Activated CD8-positive, alpha-beta memory T cell treated with anti-CD3 and anti-CD28 coated beads, Interleukin-2, amount 10 ng/mL, durations not matched to agents 7 days and 5 days (primary cell): ENCODE measurements at places on chromosomes 2 and 18.
A peak's percentile ranks its signal among the peaks of the same experiment; 100 is the strongest.

DNA sequence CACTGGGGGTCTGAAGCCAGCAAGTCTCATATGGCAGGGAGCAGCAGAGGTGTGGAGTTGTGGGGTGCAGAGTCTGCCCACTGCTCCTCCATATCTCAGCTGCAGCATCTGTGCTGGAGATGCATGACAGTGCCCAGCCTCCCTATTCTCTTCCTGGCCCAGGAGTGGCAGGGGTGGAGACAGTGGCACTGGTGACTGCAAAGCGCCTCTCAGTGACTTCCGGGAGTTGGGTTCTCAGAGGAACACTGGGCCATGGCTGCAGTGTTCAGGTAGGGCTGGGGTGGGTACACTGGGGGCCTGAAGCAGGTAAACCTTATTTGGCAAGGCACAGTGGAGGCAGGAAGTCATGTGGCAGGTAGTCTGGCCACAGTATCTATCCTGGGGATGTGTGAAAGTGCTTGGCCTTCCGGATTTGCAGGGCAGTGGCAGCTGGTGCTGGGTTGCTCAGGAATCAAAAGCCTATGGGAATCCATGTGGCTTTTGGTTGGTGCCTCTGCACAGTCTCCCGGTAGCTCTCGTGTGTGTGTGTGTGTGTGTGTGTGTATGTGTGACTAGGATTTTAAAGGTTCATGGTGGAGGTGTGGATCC, 60.3 kb upstream of the THUMPD2 start:
- no peaks in the 10 kb centered on the region for H3K36me3 ChIP-seq
- peaks cover 8% of the 10 kb centered on the region for H3K27me3 ChIP-seq
- H3K4me3 ChIP-seq: no peak overlapping the region
- no peaks in the 10 kb centered on the region for H3K4me1 ChIP-seq

- no peak for DNase-seq
- no peak overlapping the region for H3K4me3 ChIP-seq
- no peaks in the 10 kb centered on the region for H3K36me3 ChIP-seq
- H3K27ac ChIP-seq: no peak overlapping the region
- H3K4me1 ChIP-seq: no peaks in the 10 kb centered on the region
Measured at GRCh38 chr18:72128649-72129048, 415.5 kb downstream of the CBLN2 start.

- no peak overlapping the region for H3K4me3 ChIP-seq
- no peak for DNase-seq
- H3K27me3 ChIP-seq: peaks cover 32% of the 10 kb centered on the region
Measured at GRCh38 chr18:63552581-63552980, 10.4 kb downstream of the SERPINB12 start.

DNA sequence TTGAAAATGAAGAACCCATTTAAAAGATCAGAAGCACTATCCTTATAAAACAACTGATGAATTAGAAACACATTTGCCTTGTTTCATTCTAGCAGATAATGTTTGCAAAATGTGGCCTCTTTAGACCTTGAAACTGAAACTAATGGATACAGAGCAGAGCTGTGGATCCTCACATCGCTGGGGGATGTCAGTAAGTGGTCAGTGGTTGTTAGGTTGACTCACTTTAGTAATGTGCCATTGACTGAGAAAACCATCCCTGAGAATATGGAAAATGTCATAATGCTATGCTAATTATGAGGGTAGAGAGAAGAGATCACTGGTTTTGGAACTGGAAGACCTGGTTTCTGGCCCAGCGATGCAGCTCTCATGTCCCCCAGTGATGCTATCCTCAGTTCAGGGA, 176.7 kb downstream of the MYO1B start:
- H3K27me3 ChIP-seq: no peaks in the 10 kb centered on the region
- no peak overlapping the region for H3K4me3 ChIP-seq

DNA sequence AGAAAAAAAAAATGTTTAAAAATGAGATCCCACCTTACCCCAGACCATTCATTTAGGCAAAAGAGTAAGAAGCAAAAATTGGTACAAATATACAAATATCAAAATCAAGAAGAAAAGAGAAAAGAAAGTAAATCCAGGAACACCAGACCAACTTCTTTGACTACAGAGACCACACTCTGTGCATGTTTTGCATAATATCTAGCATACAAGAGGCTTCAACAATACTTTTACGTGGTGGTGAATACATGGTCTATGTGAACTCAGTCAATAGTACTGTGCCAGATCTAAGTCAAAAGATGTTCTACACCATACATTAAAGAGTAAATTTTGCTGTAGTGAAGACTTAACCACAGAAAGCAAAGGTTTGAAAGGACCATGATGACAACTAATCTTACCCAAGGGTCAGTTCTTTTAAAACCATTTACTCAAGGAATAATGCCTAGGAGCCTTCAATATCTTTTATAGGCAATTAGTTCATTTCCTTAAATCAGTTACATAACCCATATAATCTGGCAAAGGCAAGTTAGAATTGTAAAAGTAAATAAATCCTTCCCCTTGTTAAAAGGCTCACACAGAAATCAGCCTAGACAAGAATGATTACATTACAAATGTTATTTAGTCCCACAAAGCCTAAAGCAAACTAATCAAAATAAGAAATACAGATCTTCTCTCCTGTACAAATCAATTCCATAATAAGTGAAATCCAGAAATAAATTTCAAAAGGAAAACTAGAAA, 115.2 kb downstream of the EXOC6B start:
- H3K4me3 ChIP-seq: no peak overlapping the region
- DNase-seq: no peak
- H3K36me3 ChIP-seq: peaks cover 2% of the 10 kb centered on the region
- peaks cover 3% of the 10 kb centered on the region for H3K4me1 ChIP-seq

GRCh38 chr18:250685-251084, 17.2 kb downstream of the THOC1 start:
- no peak for DNase-seq
- H3K4me1 ChIP-seq: no peaks in the 10 kb centered on the region
- no peak overlapping the region for H3K4me3 ChIP-seq

- no peak overlapping the region for H3K27ac ChIP-seq
- no peak for DNase-seq
- peaks cover 11% of the 10 kb centered on the region for H3K27me3 ChIP-seq
- H3K4me1 ChIP-seq: no peaks in the 10 kb centered on the region
- H3K36me3 ChIP-seq: no peaks in the 10 kb centered on the region
Measured at GRCh38 chr2:104885119-104885782, 31.3 kb downstream of the POU3F3 start.

GRCh38 chr2:19769513-19769912, 132.3 kb downstream of the TTC32 start:
- H3K4me1 ChIP-seq: no peaks in the 10 kb centered on the region
- no peak overlapping the region for H3K4me3 ChIP-seq
- no peak overlapping the region for H3K27ac ChIP-seq
- H3K36me3 ChIP-seq: no peaks in the 10 kb centered on the region
- peaks cover 28% of the 10 kb centered on the region for H3K27me3 ChIP-seq
- no peak for DNase-seq

DNA sequence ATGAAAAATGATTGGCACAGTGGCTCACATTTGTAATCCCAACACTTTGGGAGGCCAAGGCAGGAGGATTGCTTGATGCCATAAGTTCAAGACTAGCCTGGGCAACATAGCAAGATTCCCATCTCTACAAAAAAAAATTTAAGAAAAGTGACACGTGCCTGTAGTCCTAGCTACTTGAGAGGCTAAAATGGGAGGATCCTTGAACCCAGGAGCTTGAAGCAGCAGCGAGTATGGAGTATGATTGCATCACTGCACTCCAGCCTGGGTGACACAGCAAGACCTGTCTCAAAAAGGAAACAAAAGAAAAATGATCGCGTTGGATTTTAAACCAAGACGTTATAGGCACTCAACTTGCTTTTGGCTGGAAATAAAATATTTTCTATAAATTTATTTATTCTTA, 37.8 kb upstream of the CREB1 start:
- no peak overlapping the region for H3K27ac ChIP-seq
- no peak for DNase-seq
- H3K27me3 ChIP-seq: peaks cover 3% of the 10 kb centered on the region
- no peaks in the 10 kb centered on the region for H3K36me3 ChIP-seq
- H3K4me1 ChIP-seq: no peaks in the 10 kb centered on the region
- no peak overlapping the region for H3K4me3 ChIP-seq

- peaks cover 5% of the 10 kb centered on the region for H3K27me3 ChIP-seq
- DNase-seq: no peak
- no peaks in the 10 kb centered on the region for H3K36me3 ChIP-seq
- H3K27ac ChIP-seq: no peak overlapping the region
- no peak overlapping the region for H3K4me3 ChIP-seq
Measured at GRCh38 chr2:165635532-165635931, 158.5 kb downstream of the GALNT3 start.

DNA sequence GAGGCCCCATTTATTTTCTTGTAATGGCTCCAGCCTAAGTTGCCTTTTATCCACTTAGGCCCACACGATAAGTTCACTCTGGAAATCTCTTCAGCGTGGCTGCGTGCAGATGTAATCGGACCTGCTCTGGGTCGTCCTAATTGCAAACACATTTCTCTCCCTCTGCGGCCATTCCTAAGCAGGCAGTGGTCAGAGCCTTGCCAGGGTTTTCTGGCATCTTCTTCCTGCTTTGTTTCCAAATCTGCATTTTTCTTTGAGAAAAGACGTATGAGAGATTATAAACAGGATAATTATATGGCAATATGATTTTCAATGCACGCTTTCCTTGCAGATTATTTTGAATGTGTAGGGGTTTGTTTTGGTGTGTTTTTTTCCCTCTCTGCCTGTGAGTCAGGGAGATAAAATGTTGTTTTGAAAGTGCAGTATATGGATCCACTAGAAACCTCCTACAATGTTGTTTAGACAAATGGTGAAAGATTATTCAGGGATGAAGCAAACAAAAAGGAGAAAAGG, 239.4 kb upstream of the TANK start:
- H3K27me3 ChIP-seq: peaks cover 2% of the 10 kb centered on the region
- no peak overlapping the region for H3K27ac ChIP-seq
- no peaks in the 10 kb centered on the region for H3K4me1 ChIP-seq
- no peak overlapping the region for H3K4me3 ChIP-seq
- H3K36me3 ChIP-seq: no peaks in the 10 kb centered on the region
- DNase-seq: no peak

DNA sequence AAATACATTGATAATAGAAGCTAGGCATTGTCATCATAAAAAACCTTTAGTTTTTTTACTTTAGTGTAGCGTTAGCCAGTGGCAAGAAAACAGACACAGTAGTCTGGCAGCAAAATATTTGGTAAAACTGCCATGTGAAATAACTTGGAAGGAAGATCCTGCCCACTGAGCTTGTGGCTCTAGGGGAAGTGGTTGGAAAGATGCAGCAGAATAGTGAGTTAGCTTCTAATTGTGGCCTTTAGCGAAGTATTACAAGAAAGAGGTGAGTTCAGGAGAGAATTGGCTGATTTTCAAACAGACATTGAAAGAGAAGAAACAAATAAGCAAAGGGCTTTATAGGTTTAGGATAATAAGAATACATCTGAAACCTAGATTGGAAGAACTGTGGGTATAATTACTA, 1887.8 kb upstream of the CELF4 start:
- H3K27me3 ChIP-seq: no peaks in the 10 kb centered on the region
- no peak overlapping the region for H3K4me3 ChIP-seq
- H3K27ac ChIP-seq: no peak overlapping the region
- no peak for DNase-seq
- H3K4me1 ChIP-seq: no peaks in the 10 kb centered on the region
- H3K36me3 ChIP-seq: no peaks in the 10 kb centered on the region

- peak overlapping the region; percentile 100 for H3K4me3 ChIP-seq
- peak overlapping the region; percentile 99 for H3K27ac ChIP-seq
- DNase-seq: no peak
- H3K27me3 ChIP-seq: peaks cover 12% of the 10 kb centered on the region
Measured at GRCh38 chr2:149586898-149587219, 716 bp downstream of the MMADHC start.

GRCh38 chr2:241822264-241822623, 13.3 kb downstream of the NEU4 start:
- H3K27me3 ChIP-seq: peaks cover 28% of the 10 kb centered on the region
- peaks cover 15% of the 10 kb centered on the region for H3K4me1 ChIP-seq
- H3K27ac ChIP-seq: no peak overlapping the region
- no peak overlapping the region for H3K4me3 ChIP-seq
- H3K36me3 ChIP-seq: peaks cover 4% of the 10 kb centered on the region

- no peaks in the 10 kb centered on the region for H3K27me3 ChIP-seq
- H3K4me1 ChIP-seq: no peaks in the 10 kb centered on the region
- DNase-seq: no peak
- H3K36me3 ChIP-seq: no peaks in the 10 kb centered on the region
- no peak overlapping the region for H3K4me3 ChIP-seq
Measured at GRCh38 chr2:114472246-114472645, 29.8 kb downstream of the DPP10 start.

GRCh38 chr2:62624855-62625254, 80.7 kb upstream of the EHBP1 start:
- no peak overlapping the region for H3K27ac ChIP-seq
- H3K4me1 ChIP-seq: no peaks in the 10 kb centered on the region
- H3K4me3 ChIP-seq: no peak overlapping the region
- peaks cover 14% of the 10 kb centered on the region for H3K27me3 ChIP-seq
- H3K36me3 ChIP-seq: no peaks in the 10 kb centered on the region
- DNase-seq: no peak

DNA sequence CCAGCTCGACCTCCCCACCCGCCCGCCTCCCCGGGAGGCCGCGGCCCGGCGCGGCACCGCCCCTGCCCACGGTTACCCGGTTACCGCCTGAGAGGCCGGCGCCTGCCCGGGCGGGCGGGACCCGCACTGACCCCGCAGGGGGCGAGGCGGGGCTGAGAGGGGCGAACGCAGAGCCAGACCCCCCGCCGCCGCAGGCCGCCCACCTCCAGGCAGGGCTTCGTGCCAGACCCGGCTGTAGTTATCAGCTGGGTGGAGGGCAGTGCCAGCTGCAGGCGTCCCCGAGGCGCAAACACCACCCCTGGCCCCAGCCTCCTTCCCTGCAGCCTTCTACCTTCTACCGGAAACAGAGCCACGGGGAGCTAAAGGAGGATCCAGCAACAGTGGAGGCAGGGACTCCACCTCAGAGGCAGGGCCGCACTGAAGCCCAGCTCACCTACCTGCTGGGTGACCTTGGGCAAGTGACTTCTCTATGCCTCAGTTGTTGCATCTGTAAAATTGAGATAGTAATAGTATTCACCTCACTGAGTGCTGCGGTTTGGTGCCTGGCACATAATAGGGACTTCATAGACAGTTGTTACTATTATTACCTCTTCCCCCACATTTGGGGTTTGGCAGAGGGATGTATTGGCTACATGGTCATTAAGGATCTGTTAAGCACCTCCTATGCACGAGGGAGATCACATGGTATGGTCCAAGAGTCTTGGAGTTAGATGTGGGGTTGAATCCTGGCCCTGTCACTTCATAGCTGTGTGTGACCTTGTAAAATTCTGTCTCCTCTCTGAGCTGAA, 231.6 kb upstream of the SMAD2 start:
- H3K27me3 ChIP-seq: peaks cover 65% of the 10 kb centered on the region
- DNase-seq: no peak
- H3K36me3 ChIP-seq: no peaks in the 10 kb centered on the region

- no peak overlapping the region for H3K27ac ChIP-seq
- H3K4me3 ChIP-seq: no peak overlapping the region
- H3K4me1 ChIP-seq: peaks cover 40% of the 10 kb centered on the region
Measured at GRCh38 chr2:10326707-10327594, 24.2 kb downstream of the HPCAL1 start.

- no peaks in the 10 kb centered on the region for H3K27me3 ChIP-seq
- H3K36me3 ChIP-seq: peaks cover 12% of the 10 kb centered on the region
- H3K4me3 ChIP-seq: no peak overlapping the region
Measured at GRCh38 chr2:190655570-190655969, 6.7 kb downstream of the NAB1 start.

- peaks cover 9% of the 10 kb centered on the region for H3K36me3 ChIP-seq
- peak; percentile 76 for DNase-seq
- peaks cover 19% of the 10 kb centered on the region for H3K4me1 ChIP-seq
- peak overlapping the region; percentile 79 for H3K4me3 ChIP-seq
- peaks cover 20% of the 10 kb centered on the region for H3K27me3 ChIP-seq
Measured at GRCh38 chr2:148876595-148877402, 1.8 kb downstream of the KIF5C start.

- H3K4me3 ChIP-seq: no peak overlapping the region
- DNase-seq: no peak
- peaks cover 54% of the 10 kb centered on the region for H3K27me3 ChIP-seq
- no peaks in the 10 kb centered on the region for H3K36me3 ChIP-seq
Measured at GRCh38 chr18:48100651-48101165, 170.2 kb upstream of the SMAD2 start.
